Stimulated activated CD4-positive, alpha-beta T cell treated with anti-CD3 and anti-CD28 coated beads, Interleukin-15, amount 100 ng/mL, for 1 hour (primary cell): ENCODE measurements at places on chromosomes 5 and 9.

GRCh38 chr9:3842839-3843238, 317.0 kb upstream of the RFX3 start:
- no peak for DNase-seq

- no peak for DNase-seq
These were observed 8.4 kb upstream of the NDST1 start for GRCh38 chr5:150499437-150499956.

DNA sequence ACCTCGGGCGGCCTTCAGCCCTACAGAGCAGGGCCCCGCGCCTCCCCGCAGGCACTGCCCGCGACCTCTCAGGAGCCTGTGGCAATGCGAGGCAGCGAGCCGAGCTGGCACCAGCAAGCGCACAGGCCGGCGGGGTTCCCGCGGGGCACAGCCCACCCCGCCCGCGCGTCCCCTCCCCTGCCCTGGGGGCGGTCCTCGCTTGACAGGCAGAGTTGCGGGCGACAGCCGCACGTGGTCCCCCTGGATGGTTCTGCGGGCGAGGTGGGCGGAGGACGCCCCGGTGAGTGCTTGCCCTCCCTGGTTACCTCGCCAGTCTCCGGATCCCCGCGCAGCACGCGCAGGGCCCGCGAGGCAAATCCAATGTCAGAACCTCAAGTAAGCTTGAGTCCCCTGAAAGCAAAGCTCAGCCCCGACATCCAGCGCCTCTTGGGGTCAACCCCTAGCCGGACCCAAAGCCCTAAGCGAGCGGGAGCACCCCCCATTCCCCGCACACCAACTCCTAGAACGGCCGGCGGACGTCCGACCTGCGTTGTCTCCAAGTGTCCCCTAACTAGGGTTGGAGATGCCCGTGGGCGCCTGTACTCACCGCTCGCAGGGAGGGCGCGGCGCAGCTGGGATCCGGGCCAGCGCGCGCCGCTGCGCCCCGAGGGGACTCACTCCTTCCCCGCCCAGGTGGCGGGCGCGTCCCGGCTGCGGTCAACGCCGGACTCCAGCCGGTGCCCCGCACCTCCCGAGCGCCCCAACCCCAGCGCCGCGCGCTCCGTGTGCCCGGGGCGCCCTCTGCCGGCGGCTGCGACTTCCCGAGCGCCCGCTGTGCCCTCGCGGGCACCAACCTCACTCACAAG, at the start of gene DRD1:
TSS of gene DRD1 (minus strand) at position 123 of the 845 bp plus-strand sequence. CDS start 1,083 bp downstream, outside the sequence.
- peak; percentile 8 for DNase-seq

DNA sequence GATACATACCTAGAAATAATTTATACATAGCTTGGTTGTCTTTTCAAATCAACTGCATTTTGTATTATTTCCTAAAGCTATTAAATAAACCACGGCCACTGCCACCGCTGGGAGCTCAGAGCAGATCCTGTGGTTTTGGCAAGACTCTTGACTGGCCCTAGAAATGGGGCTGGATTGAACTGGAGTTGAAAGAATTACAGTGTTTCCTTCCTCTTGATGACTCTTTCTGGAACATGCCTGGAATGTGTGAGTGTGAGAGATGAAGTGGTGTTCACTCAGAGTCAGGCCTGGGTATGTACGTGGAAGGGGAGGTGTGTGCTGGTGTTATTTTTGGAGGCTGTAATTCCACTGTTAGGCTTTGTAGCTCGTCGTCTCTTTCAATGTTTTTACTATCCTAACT, 45.9 kb downstream of the TEK start:
- DNase-seq: no peak

- no peak for DNase-seq
These were observed 82.6 kb downstream of the VCAN start for GRCh38 chr5:83554133-83554532.

DNA sequence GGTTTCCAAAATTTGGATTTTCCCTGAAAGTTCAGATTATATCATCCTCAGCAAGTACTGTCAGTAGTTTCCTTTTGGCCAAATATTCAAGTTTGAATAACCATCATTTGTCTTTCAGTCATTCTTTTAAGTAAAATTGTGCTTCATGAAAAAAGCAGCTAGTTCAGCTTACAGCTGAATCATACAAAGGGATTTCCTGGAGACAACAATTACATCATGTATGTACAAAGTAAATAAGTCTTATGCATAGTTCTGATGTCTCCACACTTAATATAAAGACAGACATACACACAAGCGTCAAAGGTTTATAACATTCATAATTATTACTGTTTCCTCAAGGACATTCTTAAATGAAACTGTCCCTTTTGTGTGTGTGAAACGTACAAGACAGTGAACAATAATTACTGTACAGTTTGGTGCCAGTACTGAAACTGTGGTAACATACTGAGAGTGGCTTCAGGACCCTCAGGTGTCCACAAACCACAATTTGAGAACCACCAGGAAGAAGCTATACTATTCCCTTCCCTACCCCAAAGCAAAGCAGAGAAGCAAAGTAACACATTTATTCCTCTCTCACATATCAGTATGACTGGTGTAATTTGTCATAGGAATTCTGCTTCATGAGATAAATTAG, 746.6 kb downstream of the TAF11L14 start:
- no peak for DNase-seq

- DNase-seq: no peak
These were observed 15.6 kb downstream of the UBTD2 start for GRCh38 chr5:172267943-172268342.

DNA sequence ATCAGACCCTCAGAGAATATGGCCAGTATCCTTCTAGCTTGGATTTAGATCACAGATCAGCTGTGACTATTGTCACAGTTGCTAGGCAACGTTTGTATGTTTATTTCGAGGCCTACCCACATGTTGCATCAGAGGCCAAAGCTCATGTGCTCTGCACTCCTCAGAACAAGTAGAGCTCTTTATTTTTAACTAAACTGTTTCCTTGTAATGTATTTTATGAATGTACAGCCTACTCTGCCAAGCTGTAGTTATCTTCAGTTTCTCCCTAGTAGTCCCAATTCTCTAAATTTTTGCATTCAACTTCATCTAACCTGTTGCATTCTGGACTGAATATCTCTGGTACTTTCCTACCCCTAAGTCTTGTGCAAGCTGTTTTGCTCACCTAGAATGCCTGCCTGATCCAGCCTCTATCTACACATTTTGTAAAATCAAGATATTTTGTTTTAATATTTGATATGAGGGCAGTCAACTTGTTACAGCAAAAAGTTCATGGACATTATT, 52.8 kb downstream of the CAST start:
- DNase-seq: no peak

- DNase-seq: no peak
These were observed 109.9 kb downstream of the TMEM174 start for GRCh38 chr5:73282923-73283322.

- DNase-seq: no peak
These were observed 196.4 kb downstream of the CDK5RAP2 start for GRCh38 chr9:120383611-120383998.

GRCh38 chr9:112135706-112136105, 39.4 kb downstream of the SUSD1 start:
- DNase-seq: no peak

GRCh38 chr9:123739387-123739786, 190.5 kb downstream of the DENND1A start:
- no peak for DNase-seq

GRCh38 chr5:128305341-128305740, 221.8 kb downstream of the SLC12A2 start:
- no peak for DNase-seq
